Small intestine (tissue), 16 donors: ENCODE measurements at places on chromosomes 1 and 21. TPM values are rescaled to one million over a fixed set of nuclear protein-coding genes. Genes with fewer than 3 reads are reported as not detected.

TMEM51 gene
- polyA plus RNA-seq = 25.2 TPM

RBM11 gene
- polyA plus RNA-seq = not detected

NGF gene
- polyA plus RNA-seq = not detected

OR2AK2 gene
- polyA plus RNA-seq = not detected

CXADR gene
- polyA plus RNA-seq = 12.5 TPM

NFYC gene
- 68.9 TPM for polyA plus RNA-seq

KRTAP21-2 gene
- polyA plus RNA-seq = not detected

CRB1 gene
- polyA plus RNA-seq = 0.06 TPM

ARHGEF19 gene
- polyA plus RNA-seq = 10.4 TPM

CD164L2 gene
- 0.04 TPM for polyA plus RNA-seq

TSACC gene
- 3.1 TPM for polyA plus RNA-seq

FAM177B gene
- 16.5 TPM for polyA plus RNA-seq

S100A14 gene
- polyA plus RNA-seq = 496 TPM

VHLL gene
- not detected for polyA plus RNA-seq

ELF3 gene
- 487 TPM for polyA plus RNA-seq

KDM5B gene
- polyA plus RNA-seq = 5.7 TPM

FCRL1 gene
- not detected for polyA plus RNA-seq

ZNF691 gene
- 10.6 TPM for polyA plus RNA-seq

DMBX1 gene
- polyA plus RNA-seq = not detected

PM20D1 gene
- not detected for polyA plus RNA-seq

CA6 gene
- polyA plus RNA-seq = not detected

TP73 gene
- not detected for polyA plus RNA-seq

ASCL5 gene
- 0.15 TPM for polyA plus RNA-seq

DAB1 gene
- polyA plus RNA-seq = 23.8 TPM

PAQR6 gene
- polyA plus RNA-seq = 4.6 TPM

OTUD7B gene
- polyA plus RNA-seq = 5.1 TPM

SLAMF1 gene
- polyA plus RNA-seq = 0.22 TPM

CELA2B gene
- not detected for polyA plus RNA-seq

PCSK9 gene
- polyA plus RNA-seq = 0.45 TPM

AIRE gene
- polyA plus RNA-seq = 7.0 TPM

RCAN3 gene
- polyA plus RNA-seq = 5.1 TPM

PTPN22 gene
- 14.3 TPM for polyA plus RNA-seq

GBP3 gene
- polyA plus RNA-seq = 71.6 TPM

CA14 gene
- polyA plus RNA-seq = not detected

SYPL2 gene
- polyA plus RNA-seq = not detected

SZT2 gene
- 21.5 TPM for polyA plus RNA-seq

HSPA6 gene
- polyA plus RNA-seq = 1.1 TPM
